ENCODE measurements at places on chromosomes 12 and 14. TPM values are rescaled to one million over a fixed set of nuclear protein-coding genes. Genes with fewer than 3 reads are reported as not detected.

The CD163 gene
- total RNA-seq, result 7.7 TPM

DNA sequence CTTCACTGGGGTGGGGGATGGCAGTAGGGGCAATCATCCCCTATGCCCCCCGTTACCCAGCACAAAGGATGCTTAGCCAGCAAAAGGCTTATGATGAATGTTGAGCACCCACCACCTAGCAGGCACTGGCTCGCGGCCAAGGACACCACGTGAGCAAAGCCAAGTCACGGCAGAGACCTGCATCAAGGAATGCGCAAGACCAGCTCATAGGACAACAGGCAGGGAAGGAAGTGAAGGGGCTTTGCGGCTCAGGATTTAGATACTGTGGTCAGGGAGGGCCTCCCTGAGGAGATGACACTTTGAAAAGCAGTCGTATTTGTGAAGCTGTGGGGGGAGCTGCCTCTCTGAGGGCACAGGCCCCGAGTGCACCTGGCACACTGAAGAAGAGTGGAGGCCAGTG, 32.8 kb downstream of the SH2B3 start:
- DNase-seq, result no peak

- no peak for DNase-seq
Observed at GRCh38 chr14:72786378-72787350, 107.2 kb downstream of the DPF3 start.

The ADAM20 gene
- total RNA-seq, result 1.7 TPM

The RERGL gene
- total RNA-seq, result 3.0 TPM

The BEGAIN gene
- 7.0 TPM for total RNA-seq

GRCh38 chr12:90304231-90304630, 595.6 kb upstream of the ATP2B1 start:
- DNase-seq, result no peak

DNA sequence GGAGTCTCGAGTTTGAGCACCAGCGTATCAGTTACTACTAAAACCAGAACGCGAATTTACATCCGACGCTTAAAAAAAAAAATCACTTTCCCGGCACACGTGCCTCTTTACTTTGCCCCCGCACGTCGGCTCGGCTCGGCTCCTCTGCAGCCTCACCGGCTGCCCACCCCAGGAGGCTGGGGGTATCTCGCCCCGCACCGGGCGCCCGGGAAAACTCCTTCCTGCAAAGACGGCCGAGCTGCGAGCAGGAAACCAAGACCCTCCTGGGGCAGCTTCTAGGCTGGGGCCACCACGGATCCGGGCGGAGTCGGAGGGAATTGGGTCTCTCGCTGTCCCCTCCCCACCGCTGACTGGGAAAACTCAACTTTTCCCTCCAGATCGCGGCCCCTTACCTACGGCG, 610 bp downstream of the VSIG10 start:
- DNase-seq, result no peak

GRCh38 chr14:93081876-93082570, 33.7 kb downstream of the ITPK1 start:
- DNase-seq, result no peak

The RDH16 gene
- total RNA-seq, result 0.55 TPM

DNA sequence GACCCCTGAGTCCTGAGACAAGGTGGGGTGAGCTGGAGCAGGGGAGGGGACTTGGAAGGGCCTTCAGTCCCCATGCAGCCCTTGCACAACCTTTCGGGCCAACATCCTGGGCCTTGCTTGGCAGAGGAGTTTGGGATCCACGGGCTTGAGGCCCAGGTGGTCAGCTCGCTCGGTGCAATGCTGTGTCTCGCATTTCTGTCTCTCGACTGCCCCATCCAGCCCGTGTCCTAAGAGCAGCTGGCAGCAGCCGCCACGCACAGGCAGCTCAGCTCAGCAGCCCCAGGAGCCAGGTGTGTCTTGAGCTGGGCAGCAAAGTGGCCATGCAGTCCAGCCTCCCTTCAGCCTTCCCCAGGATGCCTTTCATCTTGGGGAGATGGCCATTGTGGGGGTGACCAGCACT, 10.8 kb downstream of the PACS2 start:
- no peak for DNase-seq

DNA sequence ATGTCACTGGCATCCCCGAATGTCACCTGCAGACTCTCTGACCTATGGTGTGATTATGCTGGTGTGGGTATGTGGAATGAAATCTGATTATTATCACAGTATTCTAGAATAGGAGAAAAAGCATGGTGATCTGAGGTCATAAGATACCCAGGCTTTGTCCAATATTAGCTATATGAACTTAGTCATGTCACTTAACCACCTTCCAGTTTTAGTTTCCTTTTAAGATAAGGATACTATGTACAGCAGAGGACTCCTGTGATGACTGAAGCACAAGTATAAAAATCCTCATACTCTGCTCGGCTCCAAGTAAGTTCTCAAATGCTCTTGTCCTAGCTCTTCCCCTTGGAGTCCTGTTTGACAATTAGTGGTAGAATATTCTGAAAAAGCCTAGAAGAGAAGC, 2.8 kb downstream of the GNS start:
- no peak for DNase-seq

DNA sequence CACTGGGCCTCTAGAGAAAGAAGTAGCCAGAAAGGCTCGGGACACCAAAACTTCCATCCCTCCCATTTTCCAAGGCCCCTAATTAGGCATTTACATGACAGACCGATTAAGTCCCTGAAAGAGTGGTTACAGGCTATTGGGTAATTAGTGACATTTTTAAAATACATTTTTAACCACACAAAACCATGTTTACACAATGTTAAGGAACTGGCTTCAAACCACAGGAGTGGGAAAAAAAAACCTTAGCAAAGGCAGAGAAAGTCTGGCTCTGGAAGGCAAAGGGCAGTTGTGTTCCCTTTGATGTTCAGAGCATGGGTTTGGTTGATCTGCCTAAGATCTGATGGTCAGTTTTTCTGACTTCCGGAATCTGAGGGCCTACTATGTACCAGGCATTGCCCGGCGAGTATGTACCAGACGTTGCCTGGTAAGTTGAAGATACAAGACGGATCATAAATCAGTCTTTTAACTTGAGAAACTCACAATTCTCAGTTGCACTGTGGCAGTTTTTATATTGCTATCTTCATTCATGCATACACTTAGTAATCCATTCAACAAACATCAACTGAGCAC, 576.5 kb downstream of the MED13L start:
- no peak for DNase-seq

GRCh38 chr12:126798449-126798848, 1468.5 kb upstream of the TMEM132C start:
- no peak for DNase-seq

- no peak for DNase-seq
Observed at GRCh38 chr14:28666961-28667360, 99.6 kb upstream of the FOXG1 start.

GRCh38 chr12:44674875-44675274, 201.2 kb downstream of the NELL2 start:
- no peak for DNase-seq

GRCh38 chr12:131843527-131843926, 15.3 kb downstream of the MMP17 start:
- no peak for DNase-seq

Measured in spinal cord (tissue), 10 donors.